ENCODE measurements at places on chromosomes 2 and 18. TPM values are rescaled to one million over a fixed set of nuclear protein-coding genes. Genes with fewer than 3 reads are reported as not detected.

The EFEMP1 gene
- total RNA-seq, result 1,009 TPM

The YES1 gene
- 43.1 TPM for total RNA-seq

The CROCC2 gene
- total RNA-seq, result 0.41 TPM

The ZBTB7C gene
- 0.41 TPM for total RNA-seq

The ZNF396 gene
- 2.0 TPM for total RNA-seq

The NYAP2 gene
- total RNA-seq, result not detected

The CNDP1 gene
- not detected for total RNA-seq

The NAT8 gene
- not detected for total RNA-seq

The TANC1 gene
- total RNA-seq, result 11.9 TPM

The FBLN7 gene
- total RNA-seq, result 3.2 TPM

The CNOT9 gene
- 32.9 TPM for total RNA-seq

The NT5C1B gene
- not detected for total RNA-seq

The DPY30 gene
- total RNA-seq, result 43.6 TPM

The AGAP1 gene
- 9.8 TPM for total RNA-seq

The MROH2A gene
- total RNA-seq, result under 0.01 TPM

The YWHAQ gene
- total RNA-seq, result 152 TPM

The NAB1 gene
- total RNA-seq, result 34.4 TPM

The UGT1A10 gene
- total RNA-seq, result 0.41 TPM

The HOXD3 gene
- not detected for total RNA-seq

The RGPD4 gene
- 0.16 TPM for total RNA-seq

The DSG4 gene
- not detected for total RNA-seq

The DLX2 gene
- total RNA-seq, result 0.72 TPM

The SIX3 gene
- total RNA-seq, result not detected

The SKOR2 gene
- not detected for total RNA-seq

The MAT2A gene
- total RNA-seq, result 179 TPM

The RASGRP3 gene
- 5.9 TPM for total RNA-seq

The CFAP65 gene
- not detected for total RNA-seq

The AGBL5 gene
- 17.5 TPM for total RNA-seq

The TMEM127 gene
- 18.6 TPM for total RNA-seq

The ARMC9 gene
- total RNA-seq, result 94.4 TPM

The EN1 gene
- 0.63 TPM for total RNA-seq

The ACKR3 gene
- total RNA-seq, result 2.0 TPM

Measured in fibroblast of the aortic adventitia (primary cell).